Stimulated activated CD8-positive, alpha-beta memory T cell treated with anti-CD3 and anti-CD28 coated beads, Interleukin-4, amount 100 ng/mL, for 4 hours (primary cell): ENCODE measurements at places on chromosomes 5 and 9.

GRCh38 chr9:128341435-128341849 lies 1.1 kb downstream of the SLC27A4 start:
- peak; percentile 41 for DNase-seq

DNA sequence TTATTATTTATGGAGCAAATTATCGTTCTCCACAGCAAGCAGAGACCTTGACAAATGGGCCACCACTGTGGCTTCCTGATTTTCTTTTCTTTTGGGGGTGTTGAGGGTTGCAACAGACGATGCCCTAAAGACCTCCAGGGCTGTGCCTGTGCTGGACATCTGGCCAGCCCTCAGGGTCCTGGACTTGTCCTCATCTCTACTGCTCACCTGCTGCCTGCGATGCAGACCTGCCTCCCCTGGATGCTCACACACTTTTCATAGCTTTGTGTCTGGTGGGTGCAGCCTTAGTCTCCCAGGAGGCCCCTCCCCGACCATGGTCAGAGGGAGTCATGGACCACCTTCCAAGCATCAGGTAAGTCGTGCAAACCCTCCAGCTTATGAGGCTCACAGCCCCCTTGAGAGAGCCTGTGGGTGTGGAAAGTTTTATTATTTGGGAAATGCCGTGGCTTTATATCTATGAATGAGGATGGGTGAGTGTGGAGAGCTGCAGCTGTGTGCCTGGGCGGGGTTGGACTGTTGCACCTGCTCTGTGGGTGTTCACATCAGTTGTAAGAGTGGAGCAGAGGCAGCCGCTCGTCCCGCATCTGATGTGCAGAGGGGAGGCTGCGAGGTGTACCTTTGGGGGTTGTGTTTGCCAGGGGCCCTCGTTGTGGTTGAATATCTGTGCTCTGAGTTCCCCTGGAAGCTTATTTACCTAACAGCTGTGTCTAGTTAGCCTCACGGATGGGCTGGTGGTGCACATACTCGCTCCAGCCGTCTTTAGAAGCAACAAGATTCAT lies 126.3 kb upstream of the IRX4 start:
- DNase-seq: no peak

- DNase-seq: no peak
Observed at GRCh38 chr5:96232602-96233001, 200.4 kb downstream of the PCSK1 start.

- no peak for DNase-seq
Observed at GRCh38 chr9:70119786-70120185, 76.1 kb downstream of the MAMDC2 start.

DNA sequence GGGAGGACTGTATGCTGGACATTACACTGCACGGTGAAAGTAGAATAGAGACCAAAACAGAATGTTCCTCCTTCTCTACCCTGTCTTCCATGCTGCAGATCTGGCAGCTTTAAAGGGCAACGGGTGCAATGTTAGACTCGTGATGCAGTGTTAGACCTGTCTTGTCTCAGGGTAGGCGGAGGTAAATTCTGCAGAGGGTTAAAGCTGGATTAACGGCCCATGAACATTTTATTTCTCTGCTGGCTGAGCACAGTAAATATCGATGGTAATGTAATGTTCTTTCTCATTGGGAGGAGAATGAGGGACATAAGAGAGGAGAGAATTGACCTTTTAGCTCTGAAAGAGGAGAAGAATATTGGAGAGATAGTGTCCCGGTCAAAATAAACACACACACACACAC lies 178.9 kb downstream of the NMUR2 start:
- DNase-seq: no peak

DNA sequence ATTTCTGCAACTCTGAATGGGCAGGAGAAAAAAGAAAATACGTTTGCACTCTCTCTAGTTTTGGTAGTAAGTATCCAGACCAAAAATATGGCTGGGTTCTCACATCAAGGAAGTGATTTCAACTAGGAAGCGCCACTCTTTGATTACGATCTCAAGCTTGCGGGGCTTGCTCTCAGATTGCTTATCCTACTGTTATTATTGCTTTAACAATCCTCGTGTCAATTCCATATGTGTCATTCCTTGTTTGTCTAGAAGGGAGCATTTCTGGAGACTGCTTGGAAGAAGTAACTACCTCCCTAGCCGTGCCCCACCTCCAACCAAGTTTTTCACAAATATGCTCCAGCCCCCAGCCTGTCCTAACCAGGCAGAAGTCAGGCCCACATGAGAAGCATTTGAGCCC lies 3.5 kb downstream of the PRUNE2 start:
- DNase-seq: no peak

GRCh38 chr5:88142636-88142885 lies 126.1 kb downstream of the TMEM161B start:
- DNase-seq: no peak

DNA sequence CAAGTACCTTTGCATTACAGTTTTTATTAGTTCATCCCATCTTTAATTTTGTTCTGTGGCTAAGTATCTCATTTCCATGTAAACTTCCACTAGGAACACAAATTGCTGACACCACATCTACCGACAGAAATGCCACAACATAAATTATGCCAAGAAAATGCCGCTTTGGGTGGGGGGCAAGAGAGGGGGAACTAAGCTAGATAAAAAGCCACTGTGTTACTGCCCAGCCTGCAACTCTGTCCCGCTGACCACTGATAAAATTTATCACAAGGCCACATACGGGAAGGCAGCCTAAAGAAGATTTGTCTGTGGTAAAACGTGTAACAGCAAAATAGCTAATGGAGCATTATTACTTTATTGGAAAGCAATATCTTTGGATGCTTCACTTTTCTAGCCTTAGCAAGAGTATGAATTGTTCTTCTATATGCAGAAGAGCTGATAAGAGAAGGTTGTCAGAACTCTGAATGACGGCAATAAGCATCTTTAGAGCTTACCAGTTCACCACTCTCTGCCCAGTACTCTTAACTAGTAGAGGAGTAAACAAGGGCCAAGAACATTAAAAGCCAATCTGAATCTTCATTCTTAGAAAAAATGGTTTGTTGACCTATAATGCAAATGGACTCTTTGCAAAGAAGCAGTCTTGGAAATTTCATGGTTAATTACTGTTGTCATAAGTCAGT lies 172.2 kb upstream of the MEF2C start:
- DNase-seq: no peak

- no peak for DNase-seq
Observed at GRCh38 chr9:121509180-121509579, 9.5 kb upstream of the GGTA1 start.

GRCh38 chr9:88945636-88946333 lies 45.5 kb upstream of the S1PR3 start:
- DNase-seq: no peak

- DNase-seq: no peak
Observed at GRCh38 chr9:122261469-122261881, 3.2 kb downstream of the RBM18 start.

DNA sequence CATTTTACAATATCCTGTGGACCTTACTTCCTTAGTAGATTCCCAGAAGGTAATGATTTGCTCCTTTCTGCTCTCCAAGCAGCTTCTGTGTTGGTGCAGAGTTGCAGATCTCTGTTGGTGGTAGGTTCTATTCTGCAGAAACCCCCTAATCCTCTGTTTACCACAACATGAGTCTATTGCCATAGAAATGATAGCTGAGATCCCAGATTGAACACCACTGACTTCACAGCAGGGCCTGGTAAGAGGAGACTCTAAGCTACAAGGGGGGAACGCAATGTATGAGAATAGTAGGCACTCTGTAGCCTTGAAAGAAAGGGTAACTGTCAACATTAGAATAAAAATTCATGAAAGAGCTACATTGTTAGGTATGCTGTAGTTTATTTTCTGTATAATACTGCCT lies 59.5 kb downstream of the MUSK start:
- DNase-seq: no peak

DNA sequence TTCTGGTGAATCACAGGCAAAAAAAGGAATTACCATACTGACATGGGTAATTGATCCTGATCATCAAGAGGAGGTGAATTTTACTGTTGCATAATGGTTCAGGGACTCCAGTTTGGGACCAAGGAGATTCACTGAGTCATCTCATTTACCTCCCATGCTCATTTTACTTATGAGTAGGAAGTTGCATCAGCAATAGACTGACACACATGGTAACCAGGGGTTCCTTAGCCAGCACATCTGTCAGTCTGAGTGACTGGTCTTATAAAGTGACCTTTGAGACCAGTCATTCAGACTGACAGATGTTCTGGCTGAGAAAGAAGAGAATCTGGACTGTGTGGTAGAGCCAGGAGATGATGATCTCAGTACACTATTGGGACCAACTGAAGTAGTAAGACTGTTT lies 384.6 kb upstream of the CD180 start:
- no peak for DNase-seq

DNA sequence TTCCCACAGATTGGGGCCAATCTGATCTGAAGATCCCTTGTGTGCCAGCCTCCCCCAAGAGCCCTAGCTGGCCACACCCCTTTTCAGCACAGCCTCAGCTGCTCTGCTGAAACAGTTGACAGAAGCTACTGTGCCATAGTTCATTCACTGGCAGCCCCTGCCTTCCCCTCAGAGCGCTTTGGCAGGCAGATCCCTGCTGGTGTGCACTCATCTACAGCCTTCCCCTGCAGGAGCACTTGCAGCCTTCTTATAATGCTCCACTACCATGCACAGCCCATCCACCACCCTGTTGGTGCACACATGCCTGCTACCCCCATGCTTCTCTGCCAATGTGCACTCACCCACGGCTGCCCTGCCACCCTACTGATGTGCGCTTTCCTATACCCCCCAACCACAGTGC lies 471.3 kb downstream of the MTRR start:
- DNase-seq: no peak

- DNase-seq: no peak
Observed at GRCh38 chr5:93511445-93511844, 69.6 kb downstream of the NR2F1-AS1 start.

DNA sequence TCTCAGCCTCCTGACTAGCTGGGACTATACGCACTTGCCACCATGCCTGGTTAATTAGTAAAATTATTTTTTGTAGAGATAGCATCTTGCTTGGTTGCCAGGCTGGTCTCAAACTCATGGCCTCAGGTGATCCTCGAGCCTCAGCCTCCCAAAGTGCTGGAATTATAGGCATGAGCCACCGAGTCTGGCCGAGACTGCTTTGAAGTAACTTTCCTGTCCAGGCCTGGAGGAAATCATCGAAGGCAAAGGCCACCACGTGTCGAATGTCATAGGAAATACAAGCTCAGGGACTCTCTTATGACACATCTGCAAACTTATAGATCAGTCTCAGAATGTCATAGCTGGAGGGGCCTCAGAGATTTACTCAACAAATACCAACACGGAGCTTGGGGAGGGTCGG lies 25.1 kb downstream of the RAPGEF1 start:
- DNase-seq: no peak

DNA sequence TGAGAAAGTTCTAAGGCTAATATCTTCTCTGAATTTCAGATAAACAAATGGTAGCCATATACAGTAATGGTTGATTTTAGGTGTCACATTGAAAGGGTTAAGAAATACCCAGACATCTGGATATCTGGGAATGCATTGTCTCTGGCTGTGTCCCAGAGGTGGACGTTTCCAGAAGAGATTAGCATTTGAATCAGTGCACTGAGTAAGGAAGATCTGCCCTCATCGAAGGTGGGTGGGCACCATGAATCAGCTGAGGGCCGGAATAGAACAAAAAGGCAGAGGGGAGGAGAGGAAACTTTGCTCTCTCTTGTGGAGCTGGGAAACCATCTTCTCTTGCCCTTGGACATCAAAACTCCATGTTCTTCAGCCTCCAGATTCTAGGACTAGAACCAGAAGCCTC lies 554.4 kb downstream of the IRX1 start:
- no peak for DNase-seq

DNA sequence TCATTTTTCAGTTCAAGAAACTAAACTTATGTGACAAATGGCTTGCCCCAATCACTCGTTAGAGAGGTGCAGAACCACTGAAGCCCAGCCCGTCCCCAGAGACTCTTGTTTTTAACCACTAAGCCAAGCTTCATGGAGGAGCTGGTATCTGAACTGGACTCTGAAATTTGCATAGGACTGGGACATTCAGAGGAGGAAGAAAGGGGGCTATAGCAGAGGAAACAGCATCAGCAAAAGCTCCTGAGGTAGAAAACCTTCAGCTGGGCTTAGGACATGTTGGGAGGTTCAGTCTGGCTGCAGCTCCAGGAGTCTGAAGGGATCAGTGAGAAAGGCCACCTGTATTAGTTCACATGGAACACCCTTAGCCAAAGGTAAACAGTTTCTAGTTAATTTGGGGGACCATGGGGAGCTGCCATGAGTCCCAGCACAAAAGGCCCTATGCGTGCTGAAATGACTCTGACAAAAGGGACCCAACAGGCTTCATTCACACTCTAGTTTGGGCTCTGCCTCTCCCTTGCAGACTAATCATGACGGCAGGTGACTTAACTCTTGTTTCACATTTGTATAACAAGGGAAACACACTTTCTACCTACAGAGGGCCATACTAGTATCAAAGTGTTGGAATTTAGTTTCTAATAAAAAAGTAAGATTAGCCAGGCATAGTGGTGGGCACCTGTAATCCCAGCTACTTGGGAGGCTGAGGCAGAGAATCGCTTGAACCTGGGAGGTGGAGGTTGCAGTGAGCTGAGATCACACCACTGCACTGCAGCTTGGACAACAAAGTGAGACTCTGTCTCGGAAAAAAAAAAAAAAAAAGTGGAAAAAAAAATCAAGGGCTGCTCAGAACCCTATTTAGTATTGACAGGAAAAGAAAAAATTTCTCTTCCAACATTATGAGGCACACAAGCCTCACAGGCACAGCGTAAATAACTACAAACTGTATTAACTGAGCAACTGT lies 10.2 kb downstream of the FBXO10 start:
- DNase-seq: no peak

DNA sequence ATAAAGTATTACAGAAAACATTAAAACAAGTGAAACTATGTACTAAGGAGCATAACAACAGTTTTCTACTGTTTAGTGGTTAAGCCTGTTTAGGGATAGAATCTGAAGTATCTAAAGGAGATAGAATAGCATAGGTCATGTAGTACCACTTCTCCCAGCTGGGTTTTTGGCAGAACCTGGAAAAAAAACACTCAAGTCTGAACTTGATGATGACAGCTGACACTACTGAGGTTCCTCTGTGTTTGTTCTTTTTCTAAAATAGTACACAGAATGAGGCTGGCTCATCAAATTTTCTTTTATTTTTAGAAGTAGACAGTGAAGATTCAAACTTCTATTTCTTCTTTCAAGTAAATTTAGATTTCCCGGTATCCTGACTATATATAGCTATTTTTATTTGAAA lies 203.8 kb upstream of the ACO1 start:
- DNase-seq: no peak

- no peak for DNase-seq
Observed at GRCh38 chr5:1173485-1174070, 27.8 kb upstream of the SLC6A19 start.

- no peak for DNase-seq
Observed at GRCh38 chr9:132663117-132663516, 6.7 kb downstream of the DDX31 start.

GRCh38 chr9:80375477-80375876 lies 803.7 kb downstream of the TLE4 start:
- no peak for DNase-seq

- DNase-seq: no peak
Observed at GRCh38 chr5:110019780-110020179, 330.1 kb downstream of the MAN2A1 start.
